ENCODE measurements at places on chromosomes 3 and 15.

DNA sequence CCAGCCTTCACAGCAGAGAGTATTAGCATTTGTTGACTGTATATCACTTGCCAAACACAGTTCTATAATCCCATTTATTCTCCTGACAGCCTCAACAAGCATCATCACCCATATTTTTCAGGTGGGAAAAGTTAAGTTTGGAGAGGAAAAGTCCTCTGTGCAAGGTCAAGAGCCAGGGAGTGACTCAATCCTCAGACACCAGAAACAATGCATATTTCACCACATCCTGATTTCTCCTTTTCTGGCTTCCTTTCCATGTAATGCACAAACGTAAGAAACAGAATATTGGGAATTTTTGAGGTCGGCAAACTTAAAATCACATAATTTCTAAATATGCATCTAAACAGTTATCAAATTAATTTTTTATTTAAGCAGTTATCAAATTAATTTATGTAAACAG is 116.0 kb upstream of the GADL1 start:
- peak; percentile 58 for DNase-seq

DNA sequence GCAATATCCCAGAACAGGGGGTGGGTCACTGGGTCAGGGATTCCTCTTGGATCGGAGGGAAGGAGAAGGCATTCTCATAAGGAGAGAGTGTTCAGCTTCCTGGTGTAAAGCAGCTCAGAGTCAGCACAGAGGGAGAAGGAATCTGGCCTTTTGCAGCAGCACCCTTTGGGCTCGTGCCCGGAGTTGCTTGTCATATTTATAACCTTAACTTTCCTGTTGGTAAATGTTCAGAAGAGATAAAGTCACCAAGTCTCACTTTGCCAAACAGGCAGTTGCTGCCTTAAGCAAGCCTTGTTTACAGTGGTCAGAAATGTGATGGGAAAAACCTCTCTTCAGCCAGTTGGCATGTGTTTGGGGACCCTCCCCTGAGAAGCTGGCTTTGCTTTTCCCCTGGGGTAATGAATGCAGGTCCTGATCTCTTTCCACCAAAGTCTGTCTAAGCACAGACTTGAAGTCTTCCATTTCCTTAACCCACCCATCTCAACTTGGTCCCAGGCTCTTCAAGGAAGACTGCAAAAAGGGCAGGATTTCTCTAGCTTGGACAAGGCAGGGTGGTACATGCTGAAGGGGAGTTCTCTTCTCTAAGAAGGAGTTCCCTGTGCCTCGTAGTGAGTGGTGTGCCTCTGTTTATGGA is 206.9 kb upstream of the BHLHE40 start:
- peak; percentile 70 for DNase-seq

GRCh38 chr15:33451385-33451784 is 140.6 kb downstream of the RYR3 start:
- no peak for DNase-seq

- DNase-seq, result no peak
Observed at GRCh38 chr15:68678746-68679145, 100.0 kb downstream of the CORO2B start.

- no peak for DNase-seq
Observed at GRCh38 chr3:195753581-195753980, 32.8 kb downstream of the MUC20 start.

- no peak for DNase-seq
Observed at GRCh38 chr15:34327906-34328305, 9.7 kb downstream of the SLC12A6 start.

- no peak for DNase-seq
Observed at GRCh38 chr3:152496716-152497115, 228.0 kb downstream of the MBNL1 start.

DNA sequence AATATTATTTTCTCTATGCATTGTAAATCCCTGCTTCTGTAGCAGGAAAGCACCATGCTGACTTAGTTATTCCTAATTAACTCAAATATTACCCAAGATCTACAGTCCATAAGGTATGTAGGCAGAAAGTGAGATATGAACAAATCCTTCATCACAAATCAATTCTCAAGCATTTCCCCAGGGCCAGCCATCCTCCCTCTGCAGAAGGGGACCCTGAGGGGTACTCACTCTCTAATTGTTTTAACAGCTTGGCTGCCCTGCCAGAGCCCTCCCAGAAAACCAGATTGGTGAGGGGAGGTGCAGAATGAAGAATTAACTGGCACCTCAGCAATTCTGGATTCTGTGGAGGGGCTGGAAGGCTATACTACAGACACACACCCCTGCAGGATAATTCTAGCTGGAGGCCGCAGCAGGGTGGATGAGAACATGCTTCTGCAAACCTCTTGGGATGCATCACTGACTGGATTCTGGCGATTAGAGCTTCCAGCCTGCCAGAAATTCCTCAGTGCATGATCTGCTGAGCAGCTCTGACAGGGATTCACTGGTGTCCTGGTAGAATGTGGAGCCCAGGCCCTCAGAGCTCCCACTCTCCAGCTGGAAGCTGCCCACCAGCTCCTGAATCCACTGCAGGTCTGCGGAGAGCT is 88.6 kb upstream of the HERC1 start:
- peak; percentile 35 for DNase-seq

DNA sequence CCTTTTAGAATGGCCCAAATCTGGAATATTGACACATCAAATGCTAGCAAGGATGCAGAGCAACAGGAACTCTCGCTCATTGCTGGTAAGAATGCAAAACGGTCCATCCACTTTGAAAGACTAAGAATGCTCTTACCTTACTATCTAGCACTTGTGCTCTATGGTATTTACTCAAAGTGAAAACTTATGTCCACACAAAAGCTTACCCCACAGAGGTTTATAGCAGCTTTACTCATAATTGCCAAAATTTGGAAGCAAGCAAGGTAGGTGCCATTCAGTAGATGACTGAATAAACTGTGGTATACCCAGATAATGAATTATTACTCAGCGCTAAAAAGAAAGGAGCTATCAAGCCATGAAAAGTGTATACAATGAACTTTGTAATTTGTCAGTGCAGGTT is 96.4 kb downstream of the CTNNB1 start:
- DNase-seq, result no peak

DNA sequence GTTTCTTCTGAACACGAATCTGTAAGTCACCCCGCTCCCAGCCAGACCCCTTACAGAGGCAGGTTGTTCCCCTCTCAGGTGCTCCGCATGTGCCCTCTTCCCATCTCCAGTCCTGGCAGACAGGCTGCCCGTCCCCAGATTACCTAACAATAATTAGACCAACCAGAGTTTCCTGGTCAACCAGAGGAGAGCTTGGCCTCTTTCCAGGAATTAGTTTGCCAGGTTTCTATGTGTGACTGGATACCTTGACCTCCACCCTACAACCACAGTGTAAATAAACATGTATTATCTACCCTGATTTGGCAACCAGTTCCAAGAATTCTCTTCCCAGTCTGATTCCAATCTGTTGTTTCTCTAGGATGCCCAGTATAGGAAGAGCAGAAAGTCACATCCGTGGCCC is 178.0 kb upstream of the UMPS start:
- peak; percentile 23 for DNase-seq
